ENCODE measurements at places on chromosomes 1 and 21. TPM values are rescaled to one million over a fixed set of nuclear protein-coding genes. Genes with fewer than 3 reads are reported as not detected.

DNA sequence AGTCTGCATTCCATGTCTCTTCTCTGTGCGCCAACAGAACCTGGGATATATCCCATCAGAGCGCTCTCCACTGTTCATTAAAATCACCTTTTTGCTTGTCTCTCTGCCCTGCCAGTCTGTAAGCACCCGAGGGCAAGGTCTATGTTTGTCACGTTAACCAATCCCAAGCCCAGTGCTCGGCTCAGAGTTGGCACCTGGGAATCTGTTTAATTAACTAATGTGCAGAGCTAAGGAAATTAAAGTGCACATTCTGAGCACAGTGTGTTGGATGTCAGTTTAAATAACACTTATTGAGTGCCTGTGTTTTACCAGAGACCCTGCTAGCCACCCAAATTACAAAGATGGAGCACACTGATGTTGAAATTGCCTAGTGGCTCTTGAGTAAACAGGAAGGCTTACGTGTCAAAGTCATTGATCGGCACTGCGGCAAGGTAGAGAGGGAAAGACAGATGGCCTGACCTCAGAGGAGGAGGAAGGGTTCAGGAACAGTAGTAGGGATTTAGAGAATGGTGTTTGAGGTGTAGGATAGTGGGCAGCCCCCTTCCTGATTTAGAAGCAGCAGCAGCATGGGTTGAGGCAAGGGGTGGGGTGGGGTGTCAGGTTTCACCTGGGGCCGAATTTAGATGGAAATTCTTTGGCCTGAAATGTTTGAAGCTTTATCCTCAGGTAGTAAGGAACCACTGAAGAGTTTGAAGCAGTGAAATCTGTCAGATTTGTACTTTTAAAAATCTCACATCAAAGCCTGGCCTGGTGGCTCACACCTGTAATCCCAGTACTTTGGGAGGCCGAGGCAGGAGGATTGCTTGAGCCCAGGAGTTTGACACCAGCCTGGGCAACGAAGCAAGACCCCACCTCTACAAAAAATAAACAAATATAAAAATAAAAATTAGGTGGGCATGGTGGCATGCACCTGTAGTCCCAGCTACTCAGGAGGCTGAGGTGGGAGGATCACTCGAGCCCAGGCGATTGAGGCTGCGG, 7.7 kb downstream of the ARMH1 start:
- no peak overlapping the region for H3K4me3 ChIP-seq
- no peaks in the 10 kb centered on the region for H3K4me1 ChIP-seq
- DNase-seq: no peak
- H3K36me3 ChIP-seq: no peaks in the 10 kb centered on the region
- no peak overlapping the region for H3K27ac ChIP-seq

DNA sequence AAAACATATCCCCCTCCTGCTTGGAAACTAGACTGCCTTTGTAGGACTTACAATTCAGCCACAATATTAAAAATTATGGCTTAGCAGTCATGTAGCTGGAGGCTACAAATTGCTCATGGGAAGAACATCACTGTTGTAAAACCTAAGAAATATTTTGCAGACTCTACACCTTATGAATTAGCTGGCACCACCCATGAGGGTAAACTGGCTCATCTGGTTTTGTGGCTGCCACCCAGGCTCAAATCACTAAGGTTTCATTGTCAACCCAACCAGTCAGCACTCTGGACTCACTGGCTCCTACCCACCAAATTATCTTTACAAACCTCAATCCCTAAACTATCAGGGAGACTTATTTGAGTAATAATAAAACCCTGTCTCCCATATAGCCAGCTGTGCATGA, 100.7 kb upstream of the OLFM3 start:
- H3K27ac ChIP-seq: no peak overlapping the region
- no peaks in the 10 kb centered on the region for H3K27me3 ChIP-seq
- H3K4me1 ChIP-seq: no peaks in the 10 kb centered on the region
- no peaks in the 10 kb centered on the region for H3K36me3 ChIP-seq
- H3K4me3 ChIP-seq: no peak overlapping the region

- no peaks in the 10 kb centered on the region for H3K36me3 ChIP-seq
- DNase-seq: peak; percentile 59
- H3K4me1 ChIP-seq: no peaks in the 10 kb centered on the region
These were observed 40.9 kb upstream of the PPIAL4F start for GRCh38 chr1:144551543-144552424.

DNA sequence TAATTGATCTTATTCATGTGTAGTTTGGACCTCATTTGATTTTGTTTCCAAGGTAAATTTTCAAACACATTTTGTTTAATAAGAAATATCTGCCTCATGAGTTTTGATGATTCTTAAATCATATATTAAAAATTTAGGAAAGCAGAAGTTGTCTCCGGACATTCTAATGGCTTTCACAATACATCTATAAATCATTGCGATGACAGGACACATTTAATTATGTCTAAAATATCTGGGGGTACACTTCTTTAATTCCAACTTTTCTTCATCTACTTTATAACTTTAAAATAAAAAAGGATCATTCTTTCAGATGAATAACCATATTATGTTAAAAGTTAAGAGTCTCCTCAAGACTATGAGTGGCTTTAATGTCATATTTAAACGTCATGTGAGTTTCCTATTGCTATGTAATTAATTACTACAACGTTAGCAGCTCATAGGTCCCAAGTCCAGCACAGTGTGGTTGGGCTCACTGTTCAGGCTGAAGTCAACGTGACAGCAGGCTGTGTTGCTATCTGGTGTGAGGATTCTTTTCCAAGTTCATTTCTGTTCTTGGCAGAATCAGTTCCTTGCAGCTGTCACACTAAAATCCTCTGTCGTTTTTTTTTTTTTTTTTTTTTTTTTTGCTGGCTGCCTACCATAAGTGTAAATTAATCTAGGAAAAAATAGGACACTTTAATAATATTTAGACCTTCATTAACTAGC, 893.5 kb downstream of the LTN1 start:
- H3K36me3 ChIP-seq: no peaks in the 10 kb centered on the region
- peak; percentile 25 for DNase-seq
- no peak overlapping the region for H3K4me3 ChIP-seq
- no peaks in the 10 kb centered on the region for H3K27me3 ChIP-seq
- no peak overlapping the region for H3K27ac ChIP-seq

- H3K4me1 ChIP-seq: no peaks in the 10 kb centered on the region
- no peak overlapping the region for H3K27ac ChIP-seq
- no peaks in the 10 kb centered on the region for H3K27me3 ChIP-seq
- H3K36me3 ChIP-seq: peaks cover 6% of the 10 kb centered on the region
These were observed 20.6 kb upstream of the SH3D21 start for GRCh38 chr1:36285443-36286101.

DNA sequence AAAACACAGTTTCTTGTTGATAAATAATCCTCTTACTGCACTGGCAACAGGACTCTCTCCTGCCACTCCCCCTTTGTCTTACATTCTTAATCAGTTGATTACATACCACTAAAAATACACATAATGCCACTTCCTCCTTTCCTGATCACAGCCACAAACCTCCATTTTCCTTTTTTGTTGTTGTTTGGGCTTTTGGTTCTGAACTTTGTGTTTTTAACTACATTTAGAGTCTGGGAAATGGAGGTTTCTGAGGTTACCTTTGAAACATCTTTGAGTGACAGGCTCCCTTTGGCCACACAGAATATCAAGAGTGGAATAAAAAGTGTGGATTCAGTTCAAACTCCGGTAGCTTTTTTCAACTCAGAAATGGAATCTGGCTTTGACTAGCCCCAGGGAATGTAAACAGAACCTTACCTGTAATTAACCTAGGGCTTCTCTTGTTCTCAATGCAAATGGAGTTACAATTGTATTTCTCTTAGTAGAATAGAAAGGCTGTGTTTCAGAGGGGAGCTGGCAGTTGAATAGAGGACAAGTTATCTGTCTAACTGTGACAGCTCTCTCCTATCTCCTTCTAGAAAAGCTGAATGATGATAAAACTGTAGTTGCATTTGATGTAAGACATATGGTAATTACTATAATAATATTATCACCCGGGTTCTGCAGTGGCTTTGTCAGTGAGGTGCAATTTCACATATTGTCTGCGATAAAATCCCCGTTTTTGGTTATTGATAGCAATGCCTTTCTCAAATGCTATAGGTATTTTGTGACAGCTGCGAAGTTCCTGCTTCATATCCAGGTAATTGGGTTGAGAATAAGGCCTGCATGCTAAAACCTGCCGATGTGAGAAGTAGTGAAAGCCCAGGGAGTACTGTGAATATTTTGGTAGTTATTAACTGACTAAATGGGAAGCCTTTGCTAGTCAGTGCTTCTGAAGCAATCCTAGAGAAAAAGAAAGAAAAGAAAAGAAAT, 66.9 kb downstream of the ST6GALNAC5 start:
- no peaks in the 10 kb centered on the region for H3K36me3 ChIP-seq
- no peak overlapping the region for H3K27ac ChIP-seq
- no peak overlapping the region for H3K4me3 ChIP-seq
- H3K27me3 ChIP-seq: no peaks in the 10 kb centered on the region

DNA sequence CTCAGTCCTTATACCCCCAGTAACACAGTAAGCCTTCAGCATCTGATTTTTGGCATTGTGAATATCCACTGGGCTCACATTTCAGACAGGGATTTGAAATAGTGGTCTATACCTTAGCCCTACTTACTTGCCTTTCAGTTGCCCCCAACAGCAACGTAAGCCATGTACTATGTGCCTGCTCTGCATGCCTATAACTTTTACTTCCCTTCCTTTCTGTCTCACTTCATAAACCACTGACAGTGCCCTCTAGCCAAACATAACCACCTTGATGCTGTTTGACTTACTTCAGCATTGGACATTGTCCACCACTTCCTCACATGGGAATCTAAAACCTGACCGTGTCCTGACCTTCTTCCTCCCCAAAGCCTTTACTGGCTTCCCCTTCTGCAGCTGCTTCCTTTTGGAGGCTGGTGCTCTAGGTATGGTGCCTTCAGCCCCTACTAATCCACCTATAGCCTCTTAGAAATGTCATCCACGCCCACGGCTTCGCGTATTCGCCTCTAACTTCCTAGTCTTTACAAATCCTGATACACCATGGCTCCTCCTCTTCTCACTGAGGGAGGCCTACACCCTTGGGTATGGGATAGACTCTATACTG, 3.6 kb upstream of the ZNF672 start:
- DNase-seq: no peak
- H3K27ac ChIP-seq: no peak overlapping the region
- no peaks in the 10 kb centered on the region for H3K36me3 ChIP-seq
- no peaks in the 10 kb centered on the region for H3K4me1 ChIP-seq
- no peaks in the 10 kb centered on the region for H3K27me3 ChIP-seq
- H3K4me3 ChIP-seq: no peak overlapping the region

DNA sequence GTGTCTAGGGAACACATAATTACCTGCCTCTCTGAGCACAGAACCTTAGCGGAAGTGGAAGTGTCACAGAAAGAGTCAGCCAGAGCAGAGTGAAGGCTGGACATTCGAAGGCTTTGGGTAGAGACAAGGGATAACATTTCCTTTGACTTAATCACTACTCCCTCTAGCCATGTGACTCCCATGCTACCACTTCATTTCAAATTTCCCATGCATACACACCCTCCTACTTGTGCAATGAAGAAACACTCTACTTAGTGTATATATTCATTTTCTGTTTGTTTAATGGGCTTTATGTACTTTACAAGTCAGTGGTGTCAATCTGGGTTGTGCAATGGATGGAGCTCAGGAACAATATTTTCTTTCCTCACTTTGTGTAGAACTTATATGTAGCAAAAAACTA, 6.9 kb downstream of the ANKRD35 start:
- peaks cover under 1% of the 10 kb centered on the region for H3K27me3 ChIP-seq
- no peak overlapping the region for H3K4me3 ChIP-seq
- no peaks in the 10 kb centered on the region for H3K4me1 ChIP-seq

- H3K4me3 ChIP-seq: no peak overlapping the region
- no peaks in the 10 kb centered on the region for H3K4me1 ChIP-seq
These were observed 31.0 kb upstream of the IFI16 start for GRCh38 chr1:158978730-158979129.

DNA sequence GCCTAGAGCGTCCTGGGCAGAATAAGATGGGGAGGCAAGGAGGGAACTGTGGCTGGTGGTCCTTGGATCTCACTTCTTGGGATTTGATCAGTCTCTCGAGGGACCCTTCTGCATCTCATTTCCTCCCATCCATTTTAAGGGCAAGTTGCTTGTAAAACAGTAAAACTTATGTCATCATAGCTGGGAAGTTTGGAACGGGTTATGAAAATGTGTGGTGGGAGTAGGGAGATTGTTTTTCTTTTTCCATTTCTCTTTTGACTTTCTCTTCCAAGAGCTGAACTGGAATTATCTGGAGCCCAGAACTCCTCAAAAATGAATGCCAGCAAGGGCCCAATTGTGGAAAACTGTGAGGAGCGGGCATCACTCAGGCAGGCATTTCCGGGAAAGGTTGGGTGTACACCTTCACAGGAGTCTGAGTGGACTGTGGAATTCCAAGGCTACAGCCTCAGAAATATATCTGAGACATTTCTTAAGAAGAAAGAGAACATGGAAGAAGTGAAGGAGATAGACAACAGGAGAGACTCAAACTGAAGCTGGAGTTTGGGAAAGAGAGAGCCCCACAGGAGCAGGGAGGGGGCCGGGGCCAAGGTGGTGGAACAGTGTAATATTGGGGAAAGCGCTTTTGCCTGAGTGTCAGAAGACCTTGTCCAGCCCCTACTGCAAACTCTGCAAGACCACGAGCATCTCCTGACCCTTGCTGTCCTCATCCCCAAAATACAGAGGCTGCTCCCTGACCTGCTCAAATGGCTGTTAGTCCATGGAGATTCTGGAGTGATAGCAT, 185.1 kb downstream of the FOXD2 start:
- H3K4me1 ChIP-seq: no peaks in the 10 kb centered on the region
- H3K27me3 ChIP-seq: no peaks in the 10 kb centered on the region
- no peak overlapping the region for H3K4me3 ChIP-seq
- H3K27ac ChIP-seq: no peak overlapping the region

- H3K27me3 ChIP-seq: no peaks in the 10 kb centered on the region
- H3K27ac ChIP-seq: no peak overlapping the region
- H3K4me1 ChIP-seq: no peaks in the 10 kb centered on the region
- H3K4me3 ChIP-seq: no peak overlapping the region
- H3K36me3 ChIP-seq: no peaks in the 10 kb centered on the region
- DNase-seq: no peak
These were observed 45.9 kb upstream of the EDN2 start for GRCh38 chr1:41530411-41530810.

The S100B gene
- total RNA-seq: 8.2 TPM

The DMBX1 gene
- not detected for total RNA-seq

The PODN gene
- total RNA-seq: 9.1 TPM

The RPE65 gene
- total RNA-seq: not detected

The CRB1 gene
- not detected for total RNA-seq

The C1orf116 gene
- total RNA-seq: 12.0 TPM
